Spinal cord (tissue), 10 donors: ENCODE measurements at places on chromosomes 3 and 15. TPM values are rescaled to one million over a fixed set of nuclear protein-coding genes. Genes with fewer than 3 reads are reported as not detected.
A peak's percentile ranks its signal among the peaks of the same experiment; 100 is the strongest.

DNA sequence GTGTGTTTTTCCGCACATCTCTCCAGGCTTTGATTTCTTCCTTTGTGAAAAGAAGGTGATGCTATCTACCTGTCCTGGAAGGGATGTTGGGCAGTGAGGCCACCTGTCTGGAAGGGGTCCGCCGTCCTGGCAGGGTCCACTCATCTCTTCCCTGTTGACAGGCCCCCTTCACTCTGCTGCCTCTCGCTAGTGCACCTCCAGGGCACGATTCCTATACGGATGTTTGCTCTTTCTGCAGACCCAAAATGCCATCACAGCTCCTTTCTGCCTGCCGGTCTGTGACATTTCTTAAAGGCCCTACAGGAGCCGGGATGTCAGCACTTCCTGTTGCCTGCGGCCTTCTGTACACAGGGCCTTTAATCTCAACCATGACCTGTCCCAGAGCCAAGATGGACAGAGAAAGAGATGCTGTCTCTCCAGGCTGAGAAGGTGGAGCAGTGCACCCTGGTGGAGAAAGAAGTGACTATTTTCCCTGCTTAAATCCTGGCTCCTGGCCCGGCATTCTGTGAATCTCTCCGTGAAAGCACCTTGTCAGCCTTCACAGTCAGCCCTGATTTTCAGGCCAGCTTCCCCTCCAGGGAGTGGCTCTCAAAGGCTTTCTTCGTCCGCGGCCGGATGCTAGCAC is 7.4 kb downstream of the FAM3D start:
- no peak for DNase-seq

- no peak for DNase-seq
Measured at GRCh38 chr3:96449803-96450202, 364.6 kb upstream of the EPHA6 start.

- no peak for DNase-seq
Measured at GRCh38 chr3:23071296-23071695, 131.8 kb upstream of the UBE2E2 start.

- DNase-seq: no peak
Measured at GRCh38 chr15:81222007-81222406, 25.3 kb downstream of the IL16 start.

DNA sequence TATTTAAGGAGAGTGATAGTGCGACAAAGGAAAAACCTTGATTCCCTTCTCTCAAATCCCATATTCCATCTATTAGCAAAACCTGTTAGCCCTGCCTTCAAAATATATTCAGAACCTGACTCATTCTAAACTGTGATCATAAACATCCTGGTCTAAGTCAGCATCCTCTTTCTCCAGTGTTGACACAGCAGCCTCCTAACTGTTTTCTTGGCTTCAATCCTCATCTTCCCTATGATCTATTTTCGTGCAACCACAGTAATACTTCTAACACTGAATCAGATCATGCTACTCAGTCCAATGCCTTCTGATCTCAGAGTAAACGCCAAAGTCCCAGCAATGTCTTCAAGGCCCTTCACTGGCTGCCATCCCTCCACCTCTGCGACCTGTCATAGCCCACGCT is 785.1 kb downstream of the EDEM1 start:
- no peak for DNase-seq

GRCh38 chr3:144665567-144666053 is 694.0 kb downstream of the DIPK2A start:
- no peak for DNase-seq

DNA sequence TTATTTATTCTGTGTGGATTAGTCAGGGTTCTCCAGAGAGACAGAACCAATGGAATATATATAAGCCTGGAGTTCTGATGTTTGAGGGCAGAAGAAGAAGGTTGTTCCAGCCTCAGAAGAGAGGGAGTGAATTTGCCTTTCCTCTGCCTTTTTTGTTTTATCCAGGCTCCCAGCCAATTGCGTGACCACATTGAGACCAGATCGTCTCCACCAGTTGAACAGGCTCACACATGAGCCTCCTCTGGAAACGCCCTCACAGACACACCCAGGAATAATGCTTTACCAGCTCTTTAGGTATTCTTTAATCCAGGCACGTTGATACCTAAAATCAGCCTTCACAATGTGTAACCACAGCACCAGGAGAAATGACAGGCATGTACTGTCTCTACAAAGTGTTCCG is 923.1 kb downstream of the TBL1XR1 start:
- DNase-seq: no peak

DNA sequence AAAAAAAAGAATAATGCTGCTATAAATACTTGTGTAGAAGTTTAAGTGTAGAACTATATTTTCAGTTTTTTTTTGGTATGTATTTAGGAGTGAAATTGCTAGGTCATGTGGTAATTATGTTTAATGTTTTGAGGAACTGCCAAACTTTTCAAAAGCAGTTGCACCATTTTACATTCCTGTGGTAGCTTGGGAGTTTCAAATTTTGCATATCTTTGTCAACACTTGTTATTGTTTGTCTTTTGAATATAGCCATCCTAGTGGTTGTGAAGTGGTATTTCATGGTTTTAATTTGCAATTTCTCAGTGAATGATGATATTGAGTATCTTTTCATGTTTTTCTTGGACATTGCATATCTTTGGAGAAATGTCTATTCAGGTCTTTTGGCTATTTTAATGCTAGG is 30.4 kb downstream of the SKIL start:
- no peak for DNase-seq

DNA sequence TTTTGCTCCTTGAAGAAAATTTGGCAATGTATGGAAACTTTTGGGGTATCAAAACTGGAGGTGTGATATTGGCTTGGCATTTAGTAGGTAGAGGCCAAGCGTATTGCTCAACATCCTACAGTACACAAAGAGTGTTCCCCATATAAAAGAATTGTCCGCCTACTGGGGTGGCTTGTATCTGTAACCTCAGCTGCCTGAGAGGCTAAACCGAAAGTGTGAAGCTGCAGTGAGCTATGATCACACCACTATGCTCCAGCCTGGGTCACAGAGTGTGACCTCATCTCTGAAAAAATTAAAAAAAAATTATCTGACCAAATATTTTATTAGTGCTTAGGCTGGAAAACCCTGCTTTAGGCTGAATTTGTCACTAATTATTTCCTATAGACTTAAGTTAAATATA is 483.9 kb downstream of the PYDC2 start:
- no peak for DNase-seq

GRCh38 chr3:182309120-182309519 is 484.2 kb upstream of the ATP11B start:
- DNase-seq: peak; percentile 77

GRCh38 chr3:49803465-49804140 is 542 bp downstream of the INKA1 start:
- DNase-seq: peak; percentile 73

GRCh38 chr3:99943931-99944761 is 126.5 kb downstream of the CMSS1 start:
- no peak for DNase-seq

DNA sequence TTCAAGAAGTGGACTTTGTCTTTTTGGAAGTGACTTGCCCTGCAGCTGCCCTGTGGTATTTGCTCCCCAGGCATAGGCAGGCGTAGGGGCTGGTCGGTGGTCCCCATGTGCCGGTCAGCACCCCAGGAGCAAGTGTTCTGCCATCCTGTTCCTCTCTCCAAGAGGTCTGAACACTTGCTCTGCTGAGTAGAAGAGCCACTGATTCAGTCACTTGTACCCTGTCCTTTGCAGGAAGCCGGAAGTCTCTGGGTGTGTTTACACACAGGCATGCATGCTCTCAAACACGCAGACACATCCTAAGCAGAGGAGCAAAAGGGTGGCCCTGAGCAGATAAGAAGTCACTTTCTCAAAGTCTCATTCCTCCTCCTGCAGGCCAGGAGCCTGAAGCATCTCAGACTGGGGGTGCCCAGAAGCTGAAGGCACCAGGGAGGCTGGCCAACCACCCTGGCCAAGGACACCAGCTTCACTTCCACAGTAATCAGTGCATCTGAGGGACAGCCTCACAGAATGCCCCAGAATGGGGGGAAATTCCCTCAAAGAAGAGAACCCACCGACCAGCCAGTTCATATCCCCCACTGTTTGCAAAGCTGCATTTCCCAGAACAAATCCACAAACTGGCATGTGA is 88.7 kb upstream of the POMGNT2 start:
- DNase-seq: no peak

GRCh38 chr3:196596355-196596754 is 27.9 kb downstream of the FBXO45 start:
- no peak for DNase-seq

Gene CD200R1
- total RNA-seq: 2.7 TPM
